ENCODE measurements at places on chromosomes 6 and 20.

DNA sequence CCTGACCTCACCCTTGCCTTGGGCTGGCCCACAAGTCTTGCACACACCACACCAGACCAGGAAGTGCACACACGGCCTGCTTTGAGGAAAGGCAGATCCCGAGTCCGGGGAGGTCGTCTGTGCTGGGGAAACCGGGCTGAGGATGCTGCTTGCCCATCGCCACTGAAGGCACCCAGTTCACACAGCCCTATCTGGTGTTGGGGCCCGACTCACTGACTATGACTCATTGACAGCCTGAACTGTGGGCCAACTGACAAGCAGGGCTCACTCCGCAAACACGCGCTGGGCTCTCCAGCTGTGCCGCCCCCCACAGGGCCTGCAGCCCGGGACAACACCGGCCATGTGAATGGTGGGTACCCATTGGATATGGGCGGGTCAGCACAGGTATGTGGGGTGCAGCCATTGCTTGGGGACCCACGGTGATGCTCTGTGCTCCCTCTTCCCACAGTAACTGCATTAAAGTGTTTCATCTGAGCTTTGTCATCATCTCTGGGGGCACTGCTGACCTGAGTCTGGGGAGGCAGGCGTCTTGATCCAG, 1.6 kb downstream of the SAMD10 start:
- no peak for DNase-seq

GRCh38 chr6:135913785-135914184, 62.3 kb downstream of the PDE7B start:
- no peak for DNase-seq

DNA sequence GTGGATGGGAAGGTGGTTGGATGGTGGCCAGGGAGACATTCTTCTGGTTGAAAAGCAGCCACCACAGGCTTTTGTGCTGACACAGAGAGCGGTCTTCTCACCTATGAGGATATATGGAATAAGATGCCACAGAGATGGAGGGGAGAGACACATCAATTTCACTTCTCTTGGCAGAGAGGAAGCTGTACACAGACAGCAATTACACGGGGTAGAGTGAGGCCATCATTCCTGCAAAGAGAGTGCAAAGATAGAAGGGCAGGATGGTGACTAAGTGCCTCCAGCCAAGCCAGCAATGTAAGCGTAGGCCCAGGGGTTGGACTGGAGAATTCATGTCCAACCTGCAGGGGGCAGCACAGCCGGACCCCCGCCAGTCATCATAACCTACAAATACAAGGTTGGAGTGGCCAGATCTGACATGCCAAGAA, 56.4 kb downstream of the NRN1 start:
- no peak for DNase-seq

GRCh38 chr20:41956338-41957074, 338.3 kb upstream of the CHD6 start:
- no peak for DNase-seq

DNA sequence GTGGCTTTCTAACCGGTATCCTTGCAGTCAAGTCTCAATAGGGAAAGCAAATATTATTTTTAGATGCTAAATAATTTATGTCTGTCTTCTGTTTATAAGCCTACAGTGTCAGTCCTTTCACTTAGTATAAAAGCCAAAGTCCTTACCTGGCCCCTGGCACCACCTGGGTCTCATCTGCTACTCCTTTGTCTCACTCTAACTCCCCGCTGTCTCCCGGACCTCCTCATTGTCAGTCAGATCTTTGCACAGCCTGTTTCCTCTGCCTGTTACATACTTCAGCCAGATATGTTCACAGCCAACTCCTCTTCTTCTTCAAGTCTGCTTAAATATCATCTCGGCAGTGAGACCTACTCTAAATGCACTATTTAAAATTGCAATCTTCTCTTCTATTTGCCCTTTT, 84.2 kb downstream of the THEMIS start:
- DNase-seq = no peak

DNA sequence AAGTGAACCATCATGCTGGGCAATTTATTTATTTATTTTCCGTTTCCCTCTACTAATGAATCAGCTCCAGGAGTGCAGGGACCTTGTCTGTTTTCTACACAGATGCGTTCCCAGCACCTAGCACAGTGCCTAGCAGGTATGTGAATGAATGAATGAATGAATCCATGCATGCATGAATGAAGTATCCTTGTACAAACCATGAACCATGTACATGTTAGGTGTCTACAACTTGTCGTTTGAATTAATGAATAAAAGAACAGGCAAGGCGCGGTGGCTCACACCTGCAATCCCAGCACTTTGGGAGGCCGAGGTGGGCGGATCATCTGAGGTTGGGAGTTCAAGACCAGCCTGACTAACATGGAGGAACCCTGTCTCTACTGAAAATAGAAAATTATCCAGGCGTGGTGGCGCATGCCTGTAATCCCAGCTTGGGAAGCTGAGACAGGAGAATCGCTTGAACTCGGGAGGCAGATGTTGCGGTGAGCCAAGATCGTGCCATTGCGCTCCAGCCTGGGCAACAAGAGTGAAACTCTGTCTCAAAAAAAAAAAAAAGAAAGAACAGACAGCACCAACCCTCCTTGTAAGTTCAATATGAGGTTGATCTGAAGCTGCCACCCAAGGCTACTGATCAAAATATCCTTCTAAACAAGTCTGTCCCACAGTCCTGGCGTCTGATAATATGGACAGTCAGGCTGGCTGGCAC, 27.3 kb upstream of the SLC9A8 start:
- no peak for DNase-seq

DNA sequence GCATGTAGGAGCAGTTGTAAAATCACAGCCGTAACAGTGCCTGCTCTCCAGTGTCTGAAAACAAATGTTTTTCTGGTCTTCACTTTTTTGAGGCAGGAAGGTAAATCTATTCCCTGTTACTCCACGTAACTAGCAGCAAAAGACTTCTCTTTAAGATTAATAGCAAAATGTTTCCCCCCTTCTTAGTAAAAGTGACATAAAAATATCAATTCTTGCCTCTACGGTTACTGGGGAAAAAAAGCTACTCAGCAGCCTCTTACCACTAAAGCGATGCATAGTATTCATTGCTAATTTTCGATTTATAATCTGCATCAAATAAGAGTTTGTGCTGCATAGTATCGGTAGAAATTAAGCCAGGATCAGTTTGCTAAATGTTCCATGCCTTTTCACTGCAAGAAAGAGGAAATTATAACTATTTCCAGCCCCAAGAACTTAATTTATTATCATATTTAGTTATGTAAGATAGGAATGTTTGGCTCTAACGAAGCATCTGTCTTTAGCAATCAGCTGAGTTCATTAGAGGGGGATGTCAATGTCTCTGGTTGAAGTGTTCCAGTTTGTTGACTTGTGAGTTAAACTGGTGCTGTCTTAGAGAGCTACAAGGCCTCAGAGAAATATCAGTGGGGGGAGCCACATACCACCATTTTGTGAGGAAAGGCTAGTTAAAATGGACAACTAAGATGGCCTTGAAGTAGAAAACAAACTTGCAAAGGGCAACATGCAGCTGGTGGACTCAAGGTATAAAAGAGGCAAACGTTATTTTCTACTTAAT, 617 bp upstream of the TSPYL1 start:
- no peak for DNase-seq

GRCh38 chr6:161171207-161171606, 102.7 kb downstream of the AGPAT4 start:
- no peak for DNase-seq

DNA sequence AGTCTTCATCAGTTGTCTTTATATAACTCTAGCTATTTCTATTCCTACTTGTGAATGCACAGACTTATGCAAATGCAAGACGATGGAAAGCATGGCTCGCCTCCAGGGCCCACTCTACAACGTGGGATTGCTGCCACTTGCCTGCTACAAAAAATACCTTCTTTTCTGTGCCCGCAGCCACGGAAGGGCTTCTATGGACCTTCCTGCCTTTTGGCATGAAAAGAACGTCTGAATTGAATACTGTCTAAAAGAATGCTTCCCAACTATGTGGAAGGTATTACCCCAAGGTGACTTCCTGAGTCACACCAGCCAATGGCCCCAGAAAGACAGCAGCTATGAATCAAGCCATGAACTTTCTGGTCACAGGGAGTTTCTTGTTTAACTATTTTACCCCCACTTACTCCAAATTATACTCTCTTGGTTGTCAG, 261.2 kb downstream of the HIVEP2 start:
- DNase-seq = no peak

GRCh38 chr20:1165941-1166340, 18.8 kb downstream of the TMEM74B start:
- DNase-seq = no peak

DNA sequence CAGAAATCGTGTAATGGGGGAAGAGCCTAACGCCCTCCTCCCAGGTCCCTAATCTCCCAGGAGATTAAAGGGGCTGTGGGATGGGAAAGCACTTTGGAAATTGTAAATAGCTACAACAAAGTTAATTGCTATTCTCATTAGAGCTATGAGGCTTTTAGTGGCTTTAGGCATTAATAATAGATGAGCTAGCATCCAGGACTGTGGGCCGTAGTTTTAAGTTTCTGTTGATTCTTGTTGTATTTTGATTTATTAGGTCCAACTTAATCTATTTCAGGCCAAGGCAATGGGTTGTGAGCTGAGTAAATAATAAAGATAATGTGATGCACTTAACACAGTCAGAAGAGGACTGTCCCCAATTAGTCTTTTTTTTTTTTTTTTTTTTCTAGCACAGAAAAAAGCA, 67.7 kb downstream of the ANKRD6 start:
- no peak for DNase-seq

GRCh38 chr6:5217356-5217755, 43.4 kb downstream of the LYRM4 start:
- no peak for DNase-seq

- no peak for DNase-seq
Measured at GRCh38 chr6:122399055-122399347, 451 bp upstream of the HSF2 start.

- DNase-seq = no peak
Measured at GRCh38 chr6:113412589-113413357, 444.4 kb upstream of the MARCKS start.

DNA sequence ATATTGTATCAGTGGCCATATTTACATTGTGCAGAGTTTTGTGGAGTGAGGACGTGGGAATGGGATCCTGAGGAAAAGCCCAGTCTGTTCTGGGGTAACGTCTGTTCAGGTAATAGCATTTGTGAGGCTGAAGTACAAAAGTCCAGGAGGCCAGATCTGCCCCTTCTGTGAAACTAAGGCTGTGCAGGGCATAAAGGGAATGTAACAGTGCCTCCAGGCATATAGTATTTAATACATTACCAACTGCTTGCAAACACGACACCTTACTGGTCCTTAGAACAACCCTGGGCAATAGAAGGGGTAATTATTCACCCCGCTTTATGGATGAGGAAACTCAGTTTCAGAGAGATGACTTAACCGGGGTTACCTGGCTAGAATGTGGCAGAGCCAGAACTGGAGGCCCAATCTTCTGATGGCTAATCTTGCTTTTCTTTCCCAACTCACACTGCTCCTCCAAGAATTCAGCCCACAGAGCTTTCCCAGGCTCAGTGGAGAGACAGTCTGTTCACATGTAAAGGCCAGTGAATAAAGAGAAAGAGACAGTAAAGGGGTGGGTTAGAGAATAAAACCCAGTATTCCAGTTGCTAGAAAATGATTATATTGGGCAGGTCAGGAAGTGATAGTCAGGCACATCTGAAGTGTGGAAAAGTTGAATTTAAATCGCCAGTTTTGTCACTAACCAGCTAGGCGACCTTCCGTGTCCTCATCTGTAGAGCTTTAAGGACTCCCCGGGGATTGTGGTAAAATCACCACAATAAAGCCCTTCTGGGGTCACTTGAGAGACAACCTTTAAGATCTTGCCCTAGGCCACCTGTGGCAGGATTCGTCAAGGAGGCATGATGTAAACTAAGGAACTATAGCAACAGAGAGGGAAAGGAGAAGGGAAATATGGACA, 280.7 kb upstream of the CITED2 start:
- no peak for DNase-seq

DNA sequence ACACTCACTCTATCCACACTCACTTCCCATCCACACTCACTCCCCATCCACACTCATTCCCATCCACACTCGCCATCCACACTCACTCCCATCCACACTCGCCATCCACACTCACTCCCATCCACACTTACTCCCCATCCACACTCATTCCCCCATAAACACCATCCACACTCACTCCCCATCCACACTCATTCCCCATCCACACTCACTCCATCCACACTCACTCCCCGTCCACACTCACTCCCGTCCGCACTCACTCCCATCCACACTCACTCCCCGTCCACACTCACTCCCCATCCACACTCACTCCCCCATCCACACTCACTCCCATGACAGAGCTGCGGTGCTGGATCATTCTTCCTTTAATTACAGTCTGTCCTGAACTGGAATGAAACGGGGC, 17.1 kb downstream of the THBS2 start:
- no peak for DNase-seq

DNA sequence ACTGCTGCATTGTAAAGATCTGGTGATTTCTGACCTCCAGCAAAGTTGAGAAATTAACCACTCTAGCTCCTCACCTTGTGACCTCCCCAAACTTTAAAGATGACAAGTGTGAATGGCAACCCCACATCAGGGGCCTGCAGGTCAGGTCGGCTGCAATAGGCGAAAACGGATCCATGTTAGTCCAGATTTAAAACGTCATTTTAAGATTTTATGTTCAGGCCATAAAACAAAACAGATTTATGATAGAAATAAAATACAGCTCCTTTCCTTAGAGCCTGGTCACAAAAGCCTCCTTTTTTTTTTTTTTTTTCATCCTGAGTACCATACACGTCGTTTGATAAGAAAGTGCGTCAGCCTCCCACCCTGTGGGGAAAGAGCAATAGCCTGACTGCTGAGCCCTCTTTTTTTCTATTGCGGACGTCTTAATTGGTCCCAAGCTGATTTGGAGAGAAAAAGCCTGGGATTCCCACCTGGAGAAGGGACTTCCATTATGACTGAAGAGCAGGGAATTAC, 519.2 kb upstream of the NOX3 start:
- no peak for DNase-seq

- DNase-seq = no peak
Measured at GRCh38 chr20:43590036-43590391, 723 bp upstream of the IFT52 start.

GRCh38 chr20:9087531-9088217, 18.8 kb downstream of the PLCB4 start:
- DNase-seq = no peak

DNA sequence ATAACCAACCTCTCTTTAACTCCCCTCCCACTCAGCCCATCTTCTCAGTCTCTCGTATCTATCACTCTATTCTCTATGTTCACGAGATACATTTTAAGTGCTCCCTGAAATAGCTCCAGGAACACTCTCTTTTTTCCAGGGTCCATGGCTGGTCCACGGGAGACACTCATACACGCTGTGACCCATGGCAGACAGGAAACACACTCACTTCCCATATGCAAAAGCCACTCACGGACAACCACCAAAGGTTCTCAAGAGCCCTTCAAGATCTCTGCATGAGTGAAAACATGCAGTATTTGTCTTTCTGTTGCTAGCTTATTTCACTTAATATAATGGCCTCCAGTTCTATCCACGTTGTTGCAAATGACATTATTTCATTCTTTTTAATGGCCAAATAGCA, 71.4 kb upstream of the PCSK2 start:
- no peak for DNase-seq

Measured in GM18507 (cell line).